ENCODE measurements at places on chromosomes 3 and 15.

DNA sequence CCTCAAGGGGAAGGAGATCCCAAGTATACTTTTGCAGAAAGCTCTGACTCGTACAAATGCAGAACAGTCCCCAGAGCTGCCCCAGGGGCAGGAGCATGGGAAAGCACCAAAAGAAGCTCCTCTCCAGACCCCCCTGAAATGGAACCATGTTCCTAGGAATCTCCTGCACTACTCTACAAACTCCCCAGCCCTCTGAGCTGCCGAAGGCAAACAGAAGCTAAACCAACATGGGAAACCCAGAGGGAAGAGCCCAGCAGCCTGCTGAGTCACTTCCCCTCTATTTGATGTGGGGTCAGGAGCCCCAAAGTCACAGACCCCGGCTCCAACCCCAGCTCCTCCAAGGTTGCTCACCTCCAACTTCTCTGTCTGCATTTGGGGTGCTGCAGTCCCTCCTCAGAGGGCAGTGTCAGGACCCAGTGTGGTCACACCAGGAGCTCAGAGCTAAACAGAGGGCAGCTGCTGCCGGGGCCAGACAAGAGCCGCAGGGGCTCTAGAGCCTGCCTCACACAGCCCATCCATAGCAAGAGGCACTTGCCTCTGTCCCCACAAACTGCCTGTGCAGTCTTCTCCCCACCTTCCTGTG is 3.8 kb upstream of the PLXNA1 start:
- DNase-seq = no peak

- DNase-seq = no peak
Measured at GRCh38 chr3:42094128-42094527, 3.0 kb downstream of the TRAK1 start.

DNA sequence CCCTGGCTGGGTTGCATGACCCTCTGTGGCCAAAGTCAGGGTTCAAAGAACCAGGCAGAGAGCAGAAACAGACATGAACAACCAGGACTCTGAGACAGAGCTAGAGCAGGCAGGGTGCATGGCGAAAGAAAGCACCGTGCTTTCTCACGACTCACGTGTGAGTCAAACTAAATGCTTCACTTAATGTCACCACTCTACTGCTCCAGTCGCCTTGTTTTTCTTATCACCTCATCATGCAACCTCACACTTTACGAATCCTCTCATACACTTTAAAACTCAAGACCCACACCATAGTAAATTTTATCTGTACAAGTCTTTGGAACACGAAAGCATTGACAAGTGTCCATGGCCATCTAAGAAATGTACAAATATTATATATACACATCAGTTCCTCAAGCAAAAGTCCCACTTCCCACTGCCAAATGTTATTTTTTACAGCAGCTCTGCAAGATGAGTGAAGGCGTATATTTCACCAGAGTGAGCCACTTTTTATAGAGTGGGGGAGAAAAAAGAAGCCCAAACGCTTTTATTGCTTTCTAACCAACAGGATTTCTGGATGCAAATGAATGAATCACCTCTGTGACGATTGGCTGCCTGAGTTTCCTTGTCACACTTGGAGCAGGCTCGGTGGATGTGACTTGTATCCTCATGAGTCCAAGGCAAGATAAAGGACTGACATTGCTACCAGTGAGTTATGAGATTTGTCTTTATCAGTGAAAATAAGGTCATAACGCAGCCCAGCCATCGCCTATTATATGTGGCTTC is 16.0 kb upstream of the MEGF11 start:
- DNase-seq = no peak

DNA sequence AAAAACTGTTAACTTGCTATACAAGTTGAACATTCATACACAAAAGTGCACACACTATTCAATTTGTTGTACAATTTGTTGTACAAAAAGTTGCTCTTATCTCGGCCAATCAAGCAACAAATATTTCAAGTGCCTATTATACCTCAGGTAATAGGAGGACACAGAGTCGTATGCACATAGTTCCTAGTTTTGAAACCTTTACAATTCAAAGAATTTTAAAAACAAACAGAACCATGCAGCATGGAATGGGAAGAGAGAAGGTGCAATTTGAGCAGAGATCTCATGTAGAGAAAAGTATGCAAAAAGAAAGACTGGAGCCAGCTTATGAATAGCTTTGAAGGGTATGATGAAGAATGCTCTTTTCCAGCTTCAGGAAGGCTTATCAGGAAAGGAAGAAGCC is 46.5 kb upstream of the ARPP19 start:
- DNase-seq = no peak

GRCh38 chr3:102224171-102224570 is 210.6 kb upstream of the ZPLD1 start:
- DNase-seq = no peak

- no peak for DNase-seq
Measured at GRCh38 chr15:40051616-40052415, 12.8 kb upstream of the SRP14 start.

GRCh38 chr15:62360332-62361097 is 195.4 kb upstream of the C2CD4B start:
- DNase-seq = no peak

GRCh38 chr3:194220901-194221326 is 85.0 kb downstream of the HES1 start:
- DNase-seq = no peak

- peak; percentile 5 for DNase-seq
Measured at GRCh38 chr15:71802770-71803169, 7.6 kb upstream of the NR2E3 start.

DNA sequence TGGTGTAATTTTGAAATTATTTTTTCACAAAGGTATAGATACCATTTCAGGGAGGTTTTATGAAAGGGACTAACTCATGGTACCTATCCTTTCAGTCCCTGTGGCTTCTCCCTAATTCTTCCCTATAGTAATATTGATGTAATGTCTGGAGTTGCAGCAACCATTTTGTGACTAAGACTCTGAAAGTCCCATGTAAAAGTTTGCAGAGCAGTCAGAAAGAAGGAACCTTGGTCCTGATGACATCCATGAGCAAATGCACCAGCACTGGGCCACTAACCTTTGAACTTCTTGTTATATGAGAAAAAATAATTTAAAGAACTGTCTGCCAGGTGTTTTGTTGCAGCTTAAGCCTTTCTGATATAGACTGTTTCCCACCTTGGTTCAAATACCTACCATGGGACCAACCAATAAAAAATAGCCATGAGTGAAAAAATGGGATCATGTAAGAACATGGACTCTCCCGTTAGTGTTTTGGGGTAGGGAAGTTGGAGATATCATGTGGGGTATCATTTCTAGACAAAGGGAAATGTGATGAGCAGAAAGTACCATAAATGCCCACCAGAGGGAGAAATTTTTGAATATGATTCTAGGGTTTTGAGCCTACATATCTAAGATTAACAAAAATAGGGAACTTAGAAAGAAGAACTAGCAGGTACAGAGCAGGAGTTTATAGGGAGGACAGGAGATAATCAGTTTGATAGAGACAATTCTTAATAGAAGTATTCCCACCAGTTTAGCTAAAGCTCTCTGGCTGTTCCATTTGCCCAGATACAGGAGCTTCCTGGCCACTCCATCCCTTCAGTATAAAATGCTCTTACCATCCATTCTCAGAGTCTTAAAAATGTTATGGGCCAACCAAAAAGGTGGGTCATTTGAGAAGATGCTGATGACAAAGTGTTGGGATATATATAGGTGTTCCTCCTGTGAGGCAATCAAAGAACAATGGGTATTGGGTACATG is 3.4 kb upstream of the CPOX start:
- DNase-seq = no peak

- DNase-seq = no peak
Measured at GRCh38 chr3:137471558-137472204, 292.4 kb upstream of the SOX14 start.

- no peak for DNase-seq
Measured at GRCh38 chr3:42403737-42404136, 6.7 kb downstream of the LYZL4 start.

DNA sequence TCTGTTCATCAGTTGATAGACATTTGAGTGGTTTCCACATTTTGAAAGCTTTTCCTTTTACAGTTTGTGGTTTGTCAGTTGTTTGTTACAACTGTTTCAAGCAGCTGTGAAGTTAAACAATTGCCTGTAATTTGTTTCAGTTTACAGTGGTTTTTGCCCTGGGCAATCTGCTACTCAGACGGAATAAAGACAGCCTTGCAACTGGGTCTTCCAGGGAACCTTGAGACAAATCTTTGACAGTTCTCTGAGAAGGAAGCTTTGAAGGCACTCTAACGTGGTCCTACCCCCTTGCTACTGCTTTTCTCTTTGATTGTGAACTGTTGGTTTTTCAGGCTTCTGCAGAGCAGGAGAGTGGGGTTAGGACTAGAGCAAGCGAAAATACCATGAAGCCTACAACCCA is 28.0 kb downstream of the LRRC28 start:
- DNase-seq = no peak

- no peak for DNase-seq
Measured at GRCh38 chr3:73459711-73460110, 165.0 kb downstream of the PDZRN3 start.

DNA sequence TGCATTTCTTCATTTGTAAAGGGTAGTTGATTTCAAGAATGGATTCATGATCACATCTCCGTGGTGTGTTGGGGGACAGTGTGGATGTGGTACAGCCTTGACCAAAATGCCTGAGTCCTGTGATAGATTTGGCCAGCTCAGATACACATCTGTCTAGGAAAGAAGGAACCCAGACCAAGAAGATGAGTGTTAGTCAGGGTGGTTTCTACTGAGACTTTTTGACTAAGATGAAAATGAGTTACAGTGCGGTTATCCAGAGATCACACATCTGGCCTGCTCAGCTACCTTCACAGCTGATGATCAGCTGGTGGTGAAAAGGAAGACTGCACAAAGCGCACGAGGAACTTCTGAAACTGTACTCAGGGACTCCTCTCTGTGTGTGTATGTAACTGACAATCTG is 68.0 kb downstream of the FNDC3B start:
- peak; percentile 20 for DNase-seq

Data from stimulated activated CD4-positive, alpha-beta T cell treated with anti-CD3 and anti-CD28 coated beads, Interleukin-12 subunit alpha, Interleukin-12 subunit beta, amount 100 ng/mL, for 4 hours (primary cell).